ENCODE measurements at places on chromosomes 1 and 21.

DNA sequence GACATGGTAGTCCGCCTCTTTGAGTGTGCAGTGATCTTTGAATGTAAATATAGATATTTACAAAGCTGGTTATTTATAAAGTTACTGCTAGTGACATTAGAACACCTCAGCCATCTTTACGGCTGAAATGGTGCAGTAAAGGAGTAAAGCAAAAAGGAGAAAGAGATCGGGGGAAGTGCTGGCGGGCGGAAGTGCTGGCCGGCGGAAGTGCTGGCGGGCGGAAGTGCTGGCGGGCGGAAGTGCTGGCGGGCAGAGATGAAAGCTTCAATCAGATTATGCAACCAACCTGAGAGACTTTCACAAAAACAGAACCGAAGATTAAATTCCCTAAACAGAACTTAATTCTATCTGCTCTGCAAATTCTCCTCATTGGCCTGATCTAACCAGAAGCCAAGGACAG, 1.4 kb upstream of the OR14A16 start:
- DNase-seq = no peak

- no peak for DNase-seq
Observed at GRCh38 chr1:31897526-31898100, 40.6 kb downstream of the PTP4A2 start.

DNA sequence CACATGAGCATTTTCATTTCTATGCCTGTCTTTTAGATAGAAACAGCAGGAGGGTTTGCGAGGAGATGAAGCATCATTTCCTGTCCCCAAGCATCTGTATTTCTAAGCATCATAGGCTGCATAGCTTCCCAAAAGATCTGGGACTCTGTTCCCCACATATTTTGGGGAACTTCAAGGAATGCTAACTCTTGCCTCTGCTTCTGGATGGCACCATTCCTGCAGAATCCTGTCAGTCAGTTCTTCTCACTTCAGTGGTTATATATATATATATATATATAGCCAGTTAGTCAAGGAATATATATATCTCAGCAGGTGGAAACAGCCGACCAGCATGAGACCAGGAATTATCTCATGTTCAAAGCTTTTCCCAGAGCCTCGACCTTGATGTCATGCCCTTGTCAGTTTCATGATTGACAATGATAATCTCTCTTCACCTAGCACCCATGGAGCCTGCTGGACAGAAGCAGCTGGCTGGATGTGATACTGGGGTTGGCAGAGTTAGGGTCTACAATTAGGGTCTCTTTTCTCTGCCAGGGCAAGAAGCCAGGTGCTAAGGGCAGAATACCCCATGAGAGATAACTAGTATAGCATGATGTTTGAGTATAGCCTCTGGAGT, 2.4 kb downstream of the PFKFB2 start:
- peak; percentile 18 for DNase-seq

DNA sequence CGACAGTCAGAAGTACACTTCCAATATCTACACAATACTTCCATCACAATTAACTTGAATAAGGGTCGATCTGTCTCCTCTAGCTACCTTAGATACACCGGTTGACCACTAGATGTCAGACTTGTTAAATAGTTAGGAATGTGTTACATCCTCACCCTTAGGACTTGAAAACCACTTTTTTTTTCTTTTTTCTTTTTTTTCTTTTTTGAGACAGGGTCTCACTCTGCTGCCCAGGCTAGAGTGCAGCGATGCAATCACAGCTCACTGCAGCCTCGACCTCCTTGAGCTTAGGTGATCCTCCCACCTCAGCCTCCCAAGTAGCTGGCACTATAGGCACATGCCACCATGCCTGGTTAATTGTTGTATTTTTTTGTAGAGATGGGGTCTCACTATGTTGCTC, 120.4 kb upstream of the GREM2 start:
- DNase-seq = peak; percentile 30

- peak; percentile 97 for DNase-seq
Observed at GRCh38 chr1:23524716-23525401, 6.2 kb downstream of the E2F2 start.

DNA sequence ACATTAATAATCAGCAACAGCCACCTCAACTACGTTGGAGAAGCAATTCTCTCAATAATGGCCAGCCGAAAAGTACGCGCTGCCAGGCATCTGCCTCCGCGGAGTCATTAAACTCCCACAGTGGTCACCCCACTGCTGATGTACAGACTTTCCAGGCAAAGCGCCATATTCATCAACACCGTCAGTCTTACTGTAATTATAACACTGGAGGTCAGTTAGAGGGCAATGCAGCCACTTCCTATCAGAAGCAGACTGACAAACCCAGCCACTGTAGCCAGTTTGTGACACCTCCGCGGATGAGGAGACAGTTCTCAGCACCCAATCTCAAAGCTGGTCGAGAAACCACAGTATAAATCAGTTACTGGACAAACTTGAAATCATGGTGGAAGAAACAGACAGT, 93.9 kb downstream of the KIF1B start:
- DNase-seq = no peak

DNA sequence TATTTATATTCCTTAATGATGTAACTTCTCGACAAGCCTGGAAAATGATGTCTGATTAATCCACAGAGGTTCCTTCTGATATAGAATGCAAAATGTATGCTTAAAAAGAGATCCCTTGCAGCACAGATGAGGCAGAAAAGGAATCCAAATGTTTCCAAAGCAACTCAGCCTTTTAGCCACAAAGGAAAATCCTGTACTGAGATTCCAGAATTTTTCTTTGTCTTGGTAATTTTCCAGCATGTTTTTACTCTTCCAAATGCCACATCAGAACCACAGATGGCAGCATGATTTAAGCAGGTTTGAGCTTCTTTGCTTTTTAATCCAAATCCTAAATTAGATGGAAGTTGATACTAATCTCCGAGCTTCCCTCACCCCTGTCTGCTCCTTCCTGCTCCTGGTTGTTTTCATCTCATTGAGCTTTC, 176.4 kb upstream of the PALMD start:
- no peak for DNase-seq

DNA sequence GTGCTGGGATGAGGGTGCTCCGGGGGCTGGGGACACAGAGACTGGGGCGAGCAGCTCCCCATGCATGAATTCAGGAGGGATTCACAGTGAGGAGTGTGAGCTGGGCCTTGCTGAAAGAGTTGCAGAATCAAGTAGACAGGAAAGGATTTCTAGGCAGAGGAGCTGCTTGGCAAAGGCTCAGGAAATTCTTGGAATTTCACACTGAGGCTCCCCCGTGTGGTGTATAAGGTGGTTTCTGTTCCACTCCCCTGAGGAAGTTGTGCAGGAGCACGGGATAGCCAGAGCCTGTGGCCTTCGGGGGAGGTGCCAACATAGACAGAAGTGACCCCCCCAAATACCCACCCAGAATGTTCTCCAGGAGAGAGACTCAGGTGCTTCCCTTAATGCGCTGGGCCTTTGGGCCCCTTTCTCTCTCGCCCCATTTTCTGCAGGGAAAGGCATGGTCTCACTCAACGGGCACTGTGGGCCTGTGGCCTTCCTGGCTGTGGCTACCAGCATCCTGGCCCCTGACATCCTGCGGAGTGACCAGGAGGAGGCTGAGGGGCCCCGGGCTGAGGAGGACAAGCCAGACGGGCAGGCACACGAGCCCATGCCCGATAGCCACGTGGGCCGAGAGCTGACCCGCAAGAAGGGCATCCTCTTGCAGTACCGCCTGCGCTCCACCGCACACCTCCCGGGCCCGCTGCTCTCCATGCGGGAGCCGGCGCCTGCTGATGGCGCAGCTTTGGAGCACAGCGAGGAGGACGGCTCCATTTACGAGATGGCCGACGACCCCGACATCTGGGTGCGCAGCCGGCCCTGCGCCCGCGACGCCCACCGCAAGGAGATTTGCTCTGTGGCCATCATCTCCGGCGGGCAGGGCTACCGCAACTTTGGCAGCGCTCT, 58.5 kb upstream of the ACTL8 start:
- no peak for DNase-seq

DNA sequence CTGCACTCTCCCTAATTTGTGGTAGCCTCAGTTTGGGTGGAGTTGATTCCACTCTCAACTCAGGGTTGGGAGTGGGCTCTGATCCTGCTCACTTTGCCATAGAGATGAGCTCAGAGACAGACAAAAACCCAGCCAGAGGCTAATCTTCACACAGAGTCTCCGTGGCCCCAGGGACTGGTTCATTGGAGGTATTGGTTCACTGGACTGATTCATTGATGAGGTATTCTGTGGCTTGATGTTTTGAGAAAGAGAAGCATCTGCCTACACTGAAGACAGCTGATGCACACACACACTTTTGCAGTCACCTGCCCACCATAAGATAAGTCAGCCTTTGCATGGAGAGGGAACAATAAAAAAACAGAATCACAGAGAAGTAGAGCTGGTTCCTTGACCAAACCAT, 183.8 kb downstream of the AJAP1 start:
- DNase-seq = no peak

DNA sequence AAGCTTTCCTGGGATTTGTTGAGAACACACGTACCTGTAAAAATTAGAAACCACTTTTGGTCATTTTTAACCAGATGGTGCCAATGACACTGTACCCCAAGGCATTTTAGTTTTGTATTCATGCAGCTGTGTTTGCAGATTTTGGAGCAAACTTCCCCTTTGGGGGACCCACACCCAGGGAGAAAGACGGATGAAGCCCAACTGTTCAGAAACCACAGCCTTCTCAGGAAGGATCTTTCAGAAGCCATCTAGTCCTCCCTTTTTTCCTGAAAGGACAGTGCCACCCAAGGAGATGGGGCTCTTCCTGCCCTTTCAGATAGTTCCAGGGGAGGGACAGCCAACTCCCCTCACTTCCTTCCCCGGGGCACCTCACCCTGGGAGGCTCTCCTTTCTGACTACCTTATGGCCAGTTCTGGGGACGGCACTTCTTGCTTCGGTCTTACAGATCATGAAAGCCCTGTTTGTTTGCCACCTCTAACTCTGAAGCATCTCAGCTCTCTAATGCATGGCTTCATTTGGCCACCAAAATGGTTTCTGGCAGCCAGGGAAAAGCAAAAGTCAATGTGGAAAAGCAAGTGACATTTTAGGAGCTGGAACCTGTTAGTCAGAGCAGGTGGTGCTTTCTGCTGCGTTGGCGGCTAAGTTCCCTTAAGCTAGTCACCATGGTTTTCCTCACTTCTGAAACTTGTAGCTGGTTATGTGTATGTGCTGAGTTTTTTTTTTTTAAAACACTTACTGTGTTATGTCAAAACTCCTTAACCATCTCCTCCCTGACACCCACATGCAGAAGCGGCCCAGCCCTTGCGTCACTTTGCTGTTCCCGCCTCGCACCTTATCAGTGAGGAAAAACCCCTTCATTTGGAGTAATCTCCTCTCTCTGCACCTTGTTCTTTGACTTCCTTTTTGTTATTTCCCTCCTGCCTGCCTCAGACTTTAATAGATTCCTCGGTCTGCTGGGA, 10.1 kb downstream of the TMCC2 start:
- DNase-seq = peak; percentile 90

DNA sequence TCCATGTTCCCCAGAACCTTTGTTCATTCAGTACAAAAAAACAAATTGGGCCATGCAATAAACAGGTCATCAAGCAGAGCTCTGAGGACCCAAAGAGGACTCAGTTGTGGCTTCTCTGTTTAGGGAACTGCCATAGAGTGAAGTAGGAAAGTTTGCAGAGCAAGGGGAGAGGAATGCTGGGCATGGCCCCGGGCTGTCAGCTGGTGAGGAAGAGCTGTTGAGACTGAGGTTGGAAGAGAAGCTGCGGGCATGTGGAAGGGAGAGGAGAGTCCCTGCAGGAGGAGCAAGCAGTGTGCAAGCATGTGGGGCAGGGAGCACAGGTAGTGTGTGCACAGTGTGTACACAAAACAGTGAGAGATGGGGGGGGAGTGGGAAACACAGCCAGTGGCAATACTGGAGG, 71.8 kb downstream of the NTPCR start:
- DNase-seq = no peak

GRCh38 chr1:3819771-3820200, 23.5 kb upstream of the LRRC47 start:
- no peak for DNase-seq
